H1 (cell line): ENCODE measurements at places on chromosomes 7 and 10.

- H3K27me3 ChIP-seq = no peaks in the 10 kb centered on the region
- H3K27ac ChIP-seq = no peak overlapping the region
- no peak for DNase-seq
- no peak overlapping the region for H3K4me3 ChIP-seq
- H3K36me3 ChIP-seq = no peaks in the 10 kb centered on the region
- H3K4me1 ChIP-seq = no peaks in the 10 kb centered on the region
Measured at GRCh38 chr10:131858118-131858515, 42.7 kb upstream of the PPP2R2D start.

GRCh38 chr10:128077155-128077875 lies 48.9 kb downstream of the MKI67 start:
- H3K36me3 ChIP-seq = no peaks in the 10 kb centered on the region
- no peak overlapping the region for H3K27ac ChIP-seq
- no peak overlapping the region for H3K4me3 ChIP-seq
- no peaks in the 10 kb centered on the region for H3K27me3 ChIP-seq
- 0 out of 2 replicates have a peak, but pooled peaks cover 2% of the 10 kb centered on the region for H3K4me1 ChIP-seq
- DNase-seq = no peak

DNA sequence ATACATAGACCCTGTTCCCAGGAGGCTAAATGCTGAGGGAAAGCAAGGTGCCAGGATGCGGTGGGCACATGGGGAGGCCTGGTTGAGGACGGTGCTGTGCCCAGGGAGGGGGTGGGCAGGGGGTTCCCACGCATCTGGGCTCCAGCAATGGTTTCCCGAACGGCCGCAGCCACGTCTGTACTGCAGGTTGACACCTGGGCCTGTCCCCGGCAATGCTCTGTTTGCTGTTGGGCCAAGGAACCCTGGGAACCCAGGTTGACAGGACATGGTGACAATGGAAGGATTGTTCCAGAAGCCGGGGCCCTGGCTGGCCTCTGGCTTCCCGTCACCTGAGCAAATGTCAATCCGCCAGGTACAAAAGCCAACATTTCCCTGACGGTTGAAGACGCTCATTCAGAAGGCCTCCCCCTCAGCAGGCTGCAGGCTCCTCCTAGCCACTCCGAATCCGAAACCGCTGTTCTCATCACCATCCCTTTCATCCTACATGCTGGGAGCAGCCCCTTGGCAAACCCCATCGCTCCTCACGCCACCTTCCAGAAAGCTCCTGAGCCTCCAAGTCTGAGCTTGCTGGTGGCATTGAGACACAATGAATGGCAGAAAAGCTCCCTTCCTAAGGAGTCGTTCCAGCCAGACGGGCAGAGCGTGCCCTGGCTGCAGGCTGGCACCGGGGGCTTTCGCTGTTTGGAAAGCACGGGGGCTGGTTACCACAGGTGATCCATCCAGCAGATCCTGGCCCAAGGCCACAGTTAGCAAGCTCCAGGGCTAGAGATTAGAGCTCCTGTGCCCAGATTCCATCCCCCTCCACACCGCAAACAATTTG lies 31.2 kb downstream of the SPOCK2 start:
- no peaks in the 10 kb centered on the region for H3K36me3 ChIP-seq
- no peak overlapping the region for H3K4me3 ChIP-seq
- no peak for DNase-seq
- H3K4me1 ChIP-seq = no peaks in the 10 kb centered on the region
- H3K27ac ChIP-seq = no peak overlapping the region

GRCh38 chr10:104472957-104473745 lies 119.5 kb downstream of the CFAP58 start:
- no peak for DNase-seq
- H3K4me3 ChIP-seq = no peak overlapping the region
- H3K4me1 ChIP-seq = no peaks in the 10 kb centered on the region
- H3K27ac ChIP-seq = no peak overlapping the region
- H3K36me3 ChIP-seq = no peaks in the 10 kb centered on the region
- no peaks in the 10 kb centered on the region for H3K27me3 ChIP-seq

GRCh38 chr10:100362570-100363496 lies 15.8 kb downstream of the SCD start:
- DNase-seq = no peak
- H3K4me1 ChIP-seq = no peaks in the 10 kb centered on the region
- no peaks in the 10 kb centered on the region for H3K27me3 ChIP-seq
- H3K27ac ChIP-seq = no peak overlapping the region
- H3K36me3 ChIP-seq = peaks cover 66% of the 10 kb centered on the region
